ENCODE measurements at places on chromosomes 7 and 10. TPM values are rescaled to one million over a fixed set of nuclear protein-coding genes. Genes with fewer than 3 reads are reported as not detected.

GRCh38 chr10:44234483-44234875, 150.4 kb downstream of the CXCL12 start:
- no peak for DNase-seq

- no peak for DNase-seq
These were observed 3.3 kb upstream of the NODAL start for GRCh38 chr10:70444744-70445143.

The CALHM3 gene
- total RNA-seq, result not detected

DNA sequence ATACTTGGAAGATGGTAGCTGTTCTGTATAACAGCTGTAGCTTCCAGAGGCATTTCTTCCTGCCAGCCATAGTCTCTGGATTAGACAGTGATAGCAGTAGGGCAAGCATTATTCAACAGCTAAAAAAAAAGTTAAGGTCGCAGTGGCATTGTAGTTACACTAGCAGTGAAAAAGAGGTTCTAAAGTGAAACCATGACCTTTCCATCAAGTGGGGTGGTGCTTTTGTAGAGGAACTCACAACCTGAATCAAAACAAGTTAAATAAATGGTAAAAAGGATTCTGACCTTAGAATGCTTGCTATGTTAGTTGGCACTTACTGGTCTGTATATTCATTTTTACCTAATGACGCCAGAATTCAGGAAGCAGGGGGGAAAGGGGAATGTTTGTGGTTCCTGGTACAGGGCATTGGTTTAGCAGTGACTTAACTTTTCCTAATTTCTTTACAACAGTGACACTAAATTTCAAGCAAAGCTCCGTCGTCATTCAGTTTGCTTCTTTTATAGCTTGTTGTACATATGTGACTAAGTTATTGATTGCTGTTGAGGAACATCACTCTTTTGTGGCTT, 55.0 kb downstream of the GBF1 start:
- no peak for DNase-seq

The ZDHHC16 gene
- 34.0 TPM for total RNA-seq

DNA sequence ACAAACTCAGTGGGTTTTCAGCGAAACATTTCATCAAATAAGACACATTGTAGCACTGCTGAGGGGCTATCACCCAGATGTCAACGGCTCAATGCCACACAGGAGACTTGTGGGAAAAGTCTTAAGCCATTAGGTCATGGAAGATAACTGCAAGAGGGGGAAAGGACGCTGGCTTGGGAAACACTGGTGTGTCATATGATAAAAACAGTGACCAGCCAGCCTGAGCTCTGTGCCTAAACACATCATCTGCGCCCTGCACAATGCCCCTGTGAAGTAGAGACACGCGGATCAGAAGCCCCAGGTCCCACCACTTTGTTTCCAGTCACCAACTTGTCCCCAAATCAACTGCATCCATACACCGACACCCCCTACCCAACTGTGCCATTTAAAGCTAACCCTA, 116.7 kb downstream of the TNS3 start:
- no peak for DNase-seq

The LIPM gene
- not detected for total RNA-seq
